Ammon's horn (tissue), 1 donor: ENCODE measurements at places on chromosomes 3 and 15.

- no peak for DNase-seq
Observed at GRCh38 chr3:51384055-51384725, 901 bp upstream of the MANF start.

- no peak for DNase-seq
Observed at GRCh38 chr15:59611276-59612260, at the start of gene GCNT3. GCNT3 (plus strand) TSS chr15:59611783; CDS start chr15:59618239, 6,456 bp downstream.

- DNase-seq = no peak
Observed at GRCh38 chr3:125148836-125149235, 63.7 kb downstream of the SLC12A8 start.

- DNase-seq = no peak
Observed at GRCh38 chr15:100252779-100253417, 88.9 kb downstream of the ADAMTS17 start.

GRCh38 chr3:182258538-182259177, 534.6 kb upstream of the ATP11B start:
- DNase-seq = peak; percentile 86

DNA sequence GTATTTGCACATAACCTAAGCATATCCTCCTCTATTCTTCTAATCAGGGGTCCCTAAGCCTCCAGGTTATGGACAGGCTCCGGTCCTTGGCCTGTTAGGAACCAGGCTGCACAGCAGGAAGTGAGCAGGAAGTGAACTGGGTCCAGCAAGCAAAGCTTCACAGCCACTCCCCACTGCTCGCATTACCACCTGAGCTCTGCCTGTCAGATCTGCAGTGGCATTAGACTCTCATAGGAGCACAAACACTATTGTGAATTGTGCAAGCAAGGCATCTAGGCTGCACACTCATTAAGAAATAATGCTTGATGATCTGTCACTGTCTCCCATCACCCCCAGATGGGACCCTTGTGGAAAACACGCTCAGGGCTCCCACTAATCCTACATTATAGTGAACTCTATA, 9.8 kb downstream of the MSL2 start:
- DNase-seq = no peak

GRCh38 chr3:94349310-94349878, 286.5 kb downstream of the NSUN3 start:
- DNase-seq = peak; percentile 7

- no peak for DNase-seq
Observed at GRCh38 chr3:129585949-129586657, 20.4 kb downstream of the PLXND1 start.

DNA sequence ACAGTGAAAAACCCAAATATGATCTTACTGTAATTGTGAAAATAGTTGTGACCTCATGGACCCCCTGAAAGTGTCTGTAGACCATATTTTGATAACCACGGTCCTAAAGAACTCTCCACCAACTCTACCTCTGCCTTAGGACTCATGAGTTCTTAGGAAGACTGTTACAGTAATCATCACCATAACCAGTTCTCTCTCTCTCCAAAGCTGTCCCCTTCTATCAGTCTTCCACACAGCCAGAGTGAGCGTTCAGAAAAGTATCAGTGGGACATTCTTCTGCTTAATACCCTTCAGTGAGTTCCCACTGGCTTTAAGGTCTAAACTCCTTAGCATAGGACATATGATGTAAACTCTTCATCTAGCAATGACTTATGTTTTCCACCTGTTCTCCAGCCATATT, 27.6 kb upstream of the ST6GAL1 start:
- no peak for DNase-seq

DNA sequence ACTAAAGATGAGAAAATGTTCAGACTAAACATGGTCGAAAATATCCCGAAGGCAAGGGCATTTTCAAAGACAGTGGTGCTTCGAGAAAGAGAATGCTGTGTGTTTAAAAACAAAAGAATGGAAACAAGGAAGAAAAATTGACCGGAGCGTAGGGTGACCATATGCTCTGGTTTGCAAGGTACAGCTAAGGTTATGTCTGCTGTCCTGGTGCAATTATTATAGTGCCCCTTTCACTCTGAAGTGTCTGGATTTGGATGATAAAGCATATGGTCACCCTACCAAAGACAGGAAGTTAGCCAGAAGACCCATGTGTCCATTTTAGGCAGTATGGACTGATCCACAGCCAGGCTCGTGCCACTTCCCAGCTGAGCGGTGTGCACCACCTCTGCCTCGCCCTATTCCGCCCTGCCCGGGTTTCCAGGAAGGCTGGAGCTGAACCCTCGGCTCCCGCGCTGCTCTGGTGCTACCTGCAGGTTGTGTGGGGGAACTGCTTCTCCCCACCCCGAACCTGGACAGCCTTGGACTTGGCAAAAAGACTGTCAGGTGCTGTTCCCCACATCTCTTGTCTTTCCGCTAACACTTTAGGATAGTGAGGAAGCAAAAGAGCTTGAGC, 25.2 kb downstream of the GOLGA6D start:
- no peak for DNase-seq
